ENCODE measurements at places on chromosomes 6 and 20.

DNA sequence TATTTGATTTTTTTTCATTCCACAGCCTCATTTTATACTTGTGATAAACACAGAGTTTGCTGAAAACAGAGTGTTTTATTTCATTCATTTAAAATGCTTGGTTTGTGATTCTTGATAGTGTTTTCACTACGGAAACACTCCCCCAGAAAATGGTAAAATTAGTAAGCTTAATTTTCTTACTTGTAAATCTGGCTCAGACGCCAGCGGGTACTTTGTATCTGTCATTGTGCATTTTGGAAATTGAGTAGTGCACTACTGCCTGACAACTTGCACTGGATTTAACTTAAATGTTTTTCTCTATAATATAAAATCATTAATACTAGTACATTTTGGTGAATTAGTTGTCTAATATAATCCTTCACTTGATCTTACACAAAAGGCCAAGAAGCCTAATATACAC is 37.0 kb upstream of the HINT3 start:
- DNase-seq, result no peak

DNA sequence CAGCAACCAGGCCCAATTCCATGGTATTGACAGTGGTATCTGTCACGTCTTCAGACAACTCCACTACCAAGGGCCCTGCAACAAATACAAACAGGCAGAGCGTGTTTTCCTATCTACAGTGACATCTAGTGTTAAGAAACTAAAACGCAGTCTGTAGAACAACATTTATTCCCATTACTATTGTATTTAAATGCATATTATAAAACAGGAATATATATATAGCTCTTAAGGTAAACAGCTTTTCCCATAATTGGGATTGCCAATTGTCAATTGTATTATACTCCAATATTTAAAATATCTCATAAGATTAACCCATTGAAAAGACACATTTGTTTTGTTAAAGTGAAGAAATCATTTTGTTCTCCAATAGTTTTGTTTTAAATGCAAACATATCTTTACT is 97.2 kb downstream of the KIF16B start:
- DNase-seq, result peak; percentile 61

DNA sequence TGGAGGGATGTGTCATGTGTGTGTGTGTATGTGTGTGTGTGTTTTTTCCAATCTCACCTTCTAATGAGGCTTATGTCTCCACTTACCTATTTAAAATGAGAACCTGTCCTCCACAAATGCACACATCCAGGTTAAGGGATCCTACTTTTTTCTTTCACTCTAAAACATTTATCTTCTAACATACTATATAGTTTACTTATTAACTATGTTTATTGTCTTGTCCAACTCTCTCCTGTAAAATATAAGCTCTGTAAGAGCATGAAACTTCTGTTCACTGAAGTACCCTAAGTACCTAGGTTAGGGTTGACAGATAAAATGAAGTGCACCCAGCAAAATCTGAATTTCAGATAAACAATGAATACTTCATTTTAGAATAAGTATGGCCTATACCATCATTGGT is 29.2 kb upstream of the RBM24 start:
- no peak for DNase-seq

DNA sequence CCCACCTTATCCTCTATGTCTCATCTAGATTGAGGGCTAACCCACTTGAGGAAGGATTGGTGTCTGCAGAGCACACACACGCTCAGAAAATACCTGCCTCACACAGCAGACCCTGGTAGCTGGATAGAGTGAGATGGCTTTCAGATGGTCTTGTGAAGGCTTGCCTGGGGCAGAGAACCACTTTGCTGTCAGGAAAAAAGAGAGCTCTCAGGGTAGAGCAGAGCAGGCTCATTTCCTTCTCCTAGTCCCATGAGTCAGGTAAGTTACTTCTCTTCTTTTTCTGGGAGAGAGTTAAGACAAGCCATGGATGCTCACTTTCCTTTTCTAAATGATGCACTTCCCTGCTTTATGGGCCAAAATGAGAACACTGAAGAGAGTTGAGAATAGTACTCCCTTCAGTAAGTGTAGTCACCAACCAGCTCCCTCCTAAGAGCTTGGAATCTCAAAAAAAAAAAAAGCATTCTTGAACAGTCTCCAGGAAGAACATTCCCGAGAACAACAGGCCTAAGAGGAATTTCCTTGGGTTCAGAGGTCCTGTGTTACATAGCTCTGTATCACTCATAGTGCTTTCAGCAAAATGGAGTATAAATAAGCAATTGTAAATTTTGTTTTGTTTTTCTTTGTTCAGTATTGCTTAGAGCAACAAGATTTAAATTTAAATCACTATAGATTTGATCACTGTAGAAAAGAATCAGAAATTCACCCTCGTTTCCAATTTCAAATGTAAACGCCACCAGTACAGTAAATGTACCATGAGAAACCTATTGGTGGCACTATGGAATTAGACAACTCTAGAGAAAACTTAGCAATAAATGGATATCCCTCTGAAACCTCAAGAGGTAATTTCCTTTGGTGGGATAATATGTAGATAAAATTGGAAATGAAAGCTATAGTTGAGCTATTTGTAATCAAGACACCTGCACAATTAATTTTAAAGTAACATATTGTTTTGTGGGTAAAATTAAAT is 530.3 kb downstream of the RFPL4B start:
- DNase-seq, result no peak

GRCh38 chr6:156727715-156728385 is 49.3 kb upstream of the ARID1B start:
- DNase-seq, result no peak

DNA sequence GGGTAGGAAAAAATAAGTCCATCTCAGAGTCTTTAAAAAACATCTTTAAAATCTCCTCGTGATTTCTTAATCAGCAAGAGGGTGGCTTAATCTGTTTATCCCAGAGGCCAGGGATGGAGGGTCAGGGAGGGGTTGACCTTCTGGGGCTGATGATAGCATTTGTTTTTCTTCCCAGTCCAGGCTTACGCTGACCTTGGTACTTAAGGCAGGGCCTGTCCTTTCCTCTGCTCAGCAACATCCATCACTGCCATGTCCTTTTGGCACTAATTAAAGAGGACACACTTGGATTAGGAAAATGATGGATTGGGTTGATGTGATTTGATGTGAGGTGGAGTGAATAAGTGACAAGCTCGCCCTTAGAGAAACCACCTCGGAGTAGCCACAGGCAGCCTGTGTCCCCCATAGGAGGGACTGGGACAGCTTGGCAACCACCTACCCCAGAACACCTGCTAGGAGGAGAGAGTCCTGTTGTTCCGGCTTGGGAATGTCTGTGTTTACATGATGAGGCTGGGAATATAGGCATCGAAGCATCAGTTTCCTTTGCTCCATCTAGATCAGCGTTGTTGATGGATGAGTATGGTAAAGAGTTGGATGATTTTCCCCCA is 44.2 kb downstream of the PHACTR3 start:
- no peak for DNase-seq

DNA sequence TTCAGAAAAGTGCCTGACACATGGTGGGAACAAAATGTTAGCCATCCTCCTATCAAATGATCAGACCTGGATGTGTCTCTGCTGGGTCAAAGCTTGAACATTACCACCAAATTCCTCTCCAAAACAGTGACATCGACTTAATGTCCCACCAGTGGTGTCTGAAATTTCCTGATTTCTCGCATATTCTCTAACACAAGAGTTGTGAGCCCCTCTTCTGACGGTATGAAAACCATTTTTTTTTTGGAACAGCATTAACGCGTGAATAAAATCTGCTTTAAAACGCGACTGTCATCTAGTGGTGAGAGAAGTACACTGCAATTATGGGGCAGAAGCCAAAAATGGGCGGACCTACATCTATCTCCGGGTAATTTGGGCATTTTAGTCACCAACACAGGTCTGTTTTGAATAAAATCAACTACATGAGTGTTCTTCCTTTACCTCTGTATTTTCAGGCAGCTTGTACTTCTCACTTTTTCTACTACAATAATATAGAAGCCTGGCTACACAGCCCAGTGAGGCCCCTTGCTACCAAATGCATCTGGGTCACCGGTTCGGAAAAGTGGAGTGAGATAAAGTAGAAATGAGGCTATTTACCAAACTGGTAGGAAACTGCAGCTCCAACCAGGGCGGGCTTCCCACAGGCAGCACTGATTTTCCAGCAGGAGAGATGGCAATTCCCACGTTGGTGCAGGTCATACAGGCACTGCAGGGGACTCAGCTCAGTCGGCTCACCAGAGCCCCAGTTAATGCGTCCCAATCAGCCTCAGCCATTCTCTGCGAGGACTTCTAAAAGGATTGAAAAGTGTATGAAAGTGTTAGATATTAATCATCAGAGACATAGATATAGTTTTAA is 27.4 kb downstream of the MGME1 start:
- DNase-seq, result peak; percentile 66

DNA sequence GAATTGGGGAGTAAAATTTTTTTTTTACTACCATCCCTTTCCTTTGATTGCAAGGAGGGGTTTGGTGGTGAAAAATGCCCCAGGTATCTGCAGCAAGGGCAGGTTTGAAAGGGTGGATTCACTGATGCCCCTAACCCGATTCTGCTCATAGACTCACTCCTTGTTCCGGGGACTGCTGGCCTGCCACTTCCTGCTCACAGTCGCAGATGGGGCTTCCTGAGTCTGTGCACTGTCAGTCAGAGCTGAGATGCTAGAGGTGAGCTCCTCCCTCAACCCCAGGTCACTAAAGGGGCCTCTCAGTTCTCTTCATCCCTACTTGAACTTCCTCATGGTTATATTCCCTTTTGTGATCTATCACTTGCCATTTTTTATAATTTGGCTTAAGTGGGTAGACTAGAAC is 357.9 kb downstream of the FARS2 start:
- no peak for DNase-seq

- DNase-seq, result peak; percentile 21
These were observed 23.5 kb downstream of the TBC1D20 start for GRCh38 chr20:438571-439469.

DNA sequence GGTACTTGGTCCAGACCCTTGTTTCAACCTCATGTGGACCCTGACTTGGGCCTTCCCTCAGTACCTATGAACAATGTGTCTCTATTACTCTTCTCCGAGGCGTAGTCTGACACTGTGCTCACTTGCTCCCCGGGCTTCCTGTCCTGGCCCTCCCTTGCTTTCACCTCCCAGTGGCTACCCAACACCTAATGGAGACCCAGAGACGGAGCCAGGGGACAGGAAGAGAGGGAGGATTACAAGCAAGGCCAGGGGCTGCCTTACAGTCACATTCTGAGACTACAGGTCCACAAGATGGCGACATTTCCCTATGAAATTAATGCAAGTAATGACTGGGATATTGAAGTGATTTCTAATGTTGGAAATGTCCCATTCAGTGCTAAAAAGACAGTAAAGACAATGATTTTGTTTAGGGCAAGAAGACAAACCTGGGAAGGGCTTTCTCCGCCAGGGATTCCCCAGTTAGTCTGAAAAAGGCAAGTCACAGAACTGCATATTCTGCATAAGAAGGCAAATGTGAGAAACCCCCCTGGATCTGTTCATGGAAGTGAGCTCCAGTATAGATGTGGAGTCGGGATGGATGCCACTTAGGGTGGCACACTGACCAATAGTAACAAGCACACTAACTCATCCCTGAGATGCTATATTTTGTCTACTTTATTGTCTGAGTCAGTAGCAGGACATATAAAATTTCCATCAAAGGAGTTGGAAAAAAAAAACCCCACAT is 44.0 kb upstream of the ZBTB24 start:
- peak; percentile 83 for DNase-seq

DNA sequence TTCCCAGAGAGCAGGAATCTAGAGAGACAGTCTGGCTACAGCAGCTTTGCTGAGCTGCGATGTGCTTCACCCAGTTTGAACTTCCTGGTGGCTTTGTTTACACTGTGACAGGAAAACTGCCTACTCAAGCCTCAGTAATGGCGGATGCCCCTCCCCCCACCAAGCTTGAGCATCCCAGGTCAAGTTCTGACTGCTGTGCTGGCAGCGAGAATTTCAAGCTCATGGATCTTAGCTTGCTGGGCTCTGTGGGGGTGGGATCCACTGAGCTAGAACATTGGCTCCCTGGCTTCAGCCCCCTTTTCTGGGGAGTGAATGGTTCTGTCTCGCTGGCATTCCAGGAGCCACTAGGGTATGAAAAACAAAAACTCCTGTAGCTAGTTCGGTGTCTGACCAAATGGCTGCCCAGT is 91.0 kb upstream of the ESR1 start:
- no peak for DNase-seq

DNA sequence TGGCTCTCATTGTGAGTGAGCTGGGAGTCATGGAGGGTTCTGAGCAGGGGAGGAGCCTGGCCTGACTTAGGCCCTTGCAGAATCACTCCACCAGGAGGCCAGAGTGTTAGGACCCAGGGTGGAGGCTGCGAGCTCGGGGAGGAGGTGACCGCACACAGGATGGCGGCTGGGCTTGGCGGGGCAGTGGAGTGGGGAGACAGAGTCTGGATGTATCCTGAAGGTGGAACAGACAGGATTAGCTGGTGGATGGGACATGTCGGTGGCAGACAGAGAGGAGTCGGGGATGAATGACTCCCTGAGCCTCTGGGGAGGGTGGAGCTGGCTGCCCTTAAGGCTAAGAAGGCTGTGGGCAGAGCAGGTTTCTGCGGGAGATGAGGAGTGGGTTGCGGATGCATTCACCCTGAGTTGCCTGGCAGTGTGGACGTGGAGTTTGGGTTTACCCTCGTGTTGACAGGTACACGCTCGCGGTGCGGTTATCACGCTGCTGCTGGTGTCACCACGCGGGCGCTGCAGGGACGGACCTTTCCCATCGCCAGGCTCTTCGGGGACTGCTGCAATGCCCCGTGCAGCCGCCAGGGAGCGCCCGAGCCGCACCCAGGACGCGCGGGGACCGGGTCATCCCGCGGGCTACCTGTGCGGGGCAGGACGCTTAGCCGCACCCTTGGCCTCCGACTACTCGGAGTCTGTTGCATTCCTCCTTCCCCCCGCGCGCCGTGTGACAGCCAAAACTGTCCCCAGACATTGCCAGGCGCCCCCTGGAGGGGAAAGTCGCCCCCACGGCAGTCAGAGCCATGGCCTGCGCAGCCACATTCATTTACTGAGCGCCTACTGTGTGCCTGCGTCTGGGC is 43.0 kb upstream of the PTGIS start:
- DNase-seq, result peak; percentile 79

- DNase-seq, result no peak
These were observed 8.3 kb upstream of the CDH26 start for GRCh38 chr20:59949911-59950310.

- DNase-seq, result no peak
These were observed 10.6 kb upstream of the TTLL2 start for GRCh38 chr6:167314180-167314821.

GRCh38 chr6:162290846-162291465 is 436.6 kb downstream of the PRKN start:
- DNase-seq, result no peak

- no peak for DNase-seq
These were observed 39.7 kb downstream of the TMEM200A start for GRCh38 chr6:130405549-130405948.

DNA sequence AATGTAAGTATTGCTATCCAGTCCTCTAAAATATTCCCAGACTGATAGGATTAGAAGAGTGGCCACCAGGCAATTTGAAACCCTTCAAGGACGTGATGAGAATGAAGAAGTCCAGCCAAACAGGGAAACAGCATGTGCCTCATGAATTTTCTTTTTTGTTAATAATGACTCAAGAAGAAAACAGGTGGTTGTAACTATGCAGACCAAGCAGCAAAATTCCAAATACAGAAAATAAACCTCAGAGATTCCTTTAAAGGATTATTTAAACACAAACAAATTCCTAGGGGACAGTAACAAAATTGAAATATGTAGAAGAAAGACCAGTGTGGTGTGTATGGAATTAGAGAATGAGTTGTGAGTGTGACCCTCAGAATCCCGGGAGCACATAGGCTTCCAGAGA is 239.2 kb downstream of the KCNQ5 start:
- DNase-seq, result peak; percentile 4

Measured in suppressor macrophage treated with lipopolysaccharide for 4 hours (primary cell).